ENCODE measurements at places on chromosomes 1 and 21. TPM values are rescaled to one million over a fixed set of nuclear protein-coding genes. Genes with fewer than 3 reads are reported as not detected.

PROX1 gene
- under 0.01 TPM for total RNA-seq

TNNI3K gene
- not detected for total RNA-seq

ATP5PO gene
- total RNA-seq, result 138 TPM

SELENBP1 gene
- 14.6 TPM for total RNA-seq

MXRA8 gene
- 172 TPM for total RNA-seq

Data from smooth muscle cell of the umbilical artery (primary cell).